ENCODE measurements at places on chromosomes 7 and 10.

GRCh38 chr7:151342102-151342646 lies 562 bp downstream of the NUB1 start:
- DNase-seq: no peak

DNA sequence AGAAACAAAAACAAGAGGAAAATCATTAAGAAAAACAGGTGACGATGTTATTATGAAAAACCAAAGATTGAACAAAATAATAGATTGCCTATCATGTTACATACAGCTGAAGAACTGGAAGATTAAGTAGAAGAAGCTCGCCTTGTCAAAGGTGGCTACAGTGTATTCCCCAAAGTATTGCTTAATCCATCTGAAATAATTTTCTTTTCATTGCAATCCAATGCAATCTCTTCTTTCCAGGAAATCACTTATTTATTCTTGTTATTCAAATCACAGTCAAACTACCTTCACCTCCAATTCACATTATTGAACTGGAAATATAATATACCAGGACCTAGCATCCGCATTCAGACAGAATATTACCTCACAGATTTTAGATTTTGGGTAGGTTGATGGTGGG lies 235.9 kb downstream of the AHR start:
- no peak for DNase-seq

- no peak for DNase-seq
Measured at GRCh38 chr10:4740471-4740870, 85.5 kb upstream of the AKR1E2 start.

- no peak for DNase-seq
Measured at GRCh38 chr7:132276234-132276630, 300.0 kb downstream of the PLXNA4 start.

- no peak for DNase-seq
Measured at GRCh38 chr7:34332006-34332405, 326.0 kb upstream of the NPSR1 start.

DNA sequence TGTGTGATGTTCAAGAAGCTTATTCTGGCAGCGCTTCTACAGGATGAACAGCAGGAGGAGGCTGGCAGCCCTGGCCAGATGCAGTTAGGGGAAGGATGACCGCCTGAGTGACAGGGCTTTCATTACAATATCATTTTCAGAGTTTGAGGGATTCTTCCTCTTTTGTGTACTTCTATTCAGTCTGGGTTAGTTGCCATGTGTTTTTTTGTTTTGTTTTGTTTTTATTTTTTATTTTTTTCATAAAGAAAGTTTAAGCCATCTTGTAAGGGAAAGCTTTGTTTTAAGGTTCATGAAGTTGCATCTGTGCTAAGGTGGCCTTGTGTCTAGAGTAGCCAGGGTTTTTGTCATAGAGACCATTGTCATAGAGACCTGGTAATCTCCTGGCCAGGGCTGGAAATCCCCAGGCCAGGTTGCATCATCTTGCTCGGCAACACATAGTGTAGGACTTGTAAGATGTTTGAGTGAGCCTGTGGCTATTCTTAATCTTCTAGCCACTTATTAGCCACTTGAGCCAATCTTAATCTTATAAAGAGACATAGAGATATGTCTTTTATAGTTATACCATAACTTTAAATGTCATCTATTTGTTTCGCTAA lies 230.5 kb upstream of the TMEM229A start:
- no peak for DNase-seq

GRCh38 chr10:102791754-102792395 lies 45.3 kb downstream of the CYP17A1 start:
- no peak for DNase-seq

GRCh38 chr7:111855842-111856227 lies 293.5 kb upstream of the IMMP2L start:
- no peak for DNase-seq

GRCh38 chr7:93178213-93178612 lies 30.0 kb upstream of the SAMD9L start:
- DNase-seq: no peak

- no peak for DNase-seq
Measured at GRCh38 chr7:118720632-118721031, 496.1 kb downstream of the ANKRD7 start.

GRCh38 chr7:17988141-17988540 lies 39.5 kb downstream of the PRPS1L1 start:
- DNase-seq: no peak

DNA sequence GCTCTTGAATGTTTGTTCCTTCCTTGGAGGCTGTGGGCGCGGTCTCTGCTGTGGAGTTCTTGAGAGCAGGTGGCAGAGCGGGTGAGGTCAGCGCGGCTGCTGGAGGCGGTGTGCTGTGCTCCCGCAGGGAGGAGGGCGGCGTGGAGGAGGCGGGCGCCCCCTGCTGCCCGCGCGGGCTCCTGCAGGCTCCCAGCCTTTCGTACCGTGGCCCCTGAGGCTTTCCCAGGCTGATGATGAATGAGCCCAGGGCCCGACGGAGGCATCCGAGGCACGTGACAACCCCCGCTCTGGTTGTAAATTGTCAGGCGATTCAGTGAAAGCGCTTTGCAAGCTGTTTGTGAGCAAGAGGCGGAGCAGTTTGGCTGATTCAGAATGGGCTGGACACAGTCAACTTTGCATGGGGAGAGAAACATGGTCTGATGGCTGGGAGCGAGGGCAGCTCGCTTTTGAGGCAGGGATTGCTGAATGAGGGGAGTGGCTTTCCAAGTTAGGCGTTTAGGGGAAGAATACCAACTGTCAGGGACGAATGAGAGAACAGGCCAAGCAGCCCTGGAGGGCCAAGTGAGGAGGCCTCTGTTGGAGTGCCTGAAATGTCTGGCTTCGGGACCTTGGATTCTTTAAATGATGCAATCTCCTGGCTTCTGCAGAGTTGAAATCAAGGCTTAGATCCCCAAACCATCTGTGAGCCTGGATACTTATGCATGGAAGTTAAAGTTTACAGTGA lies 46.6 kb downstream of the CDHR3 start:
- peak; percentile 41 for DNase-seq

GRCh38 chr7:92075455-92076158 lies 58.7 kb downstream of the CYP51A1 start:
- DNase-seq: no peak

GRCh38 chr7:66542049-66542448 lies 86.6 kb upstream of the KCTD7 start:
- no peak for DNase-seq

DNA sequence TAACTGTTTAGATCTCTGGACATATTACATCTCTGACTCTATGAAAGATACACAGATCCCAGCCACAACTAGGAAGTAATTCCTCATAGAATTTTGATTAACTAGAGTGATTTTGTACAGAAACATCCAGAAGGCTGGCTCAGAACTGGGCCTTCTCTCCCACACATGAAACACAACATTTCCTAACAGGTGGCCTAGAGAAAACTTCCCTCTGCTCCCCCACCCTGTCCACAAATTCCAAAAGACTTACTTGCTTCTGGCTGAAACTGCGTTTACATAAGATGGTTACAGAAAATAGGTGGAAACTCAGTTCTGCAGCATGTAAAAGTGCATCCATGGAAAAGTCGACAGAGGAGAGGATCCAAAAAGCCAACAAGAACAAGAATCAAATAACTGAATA lies 132.9 kb downstream of the FZD1 start:
- no peak for DNase-seq

- DNase-seq: no peak
Measured at GRCh38 chr10:86164960-86165630, 201.5 kb downstream of the GRID1 start.

- no peak for DNase-seq
Measured at GRCh38 chr7:111895049-111895448, 311.1 kb downstream of the DOCK4 start.

DNA sequence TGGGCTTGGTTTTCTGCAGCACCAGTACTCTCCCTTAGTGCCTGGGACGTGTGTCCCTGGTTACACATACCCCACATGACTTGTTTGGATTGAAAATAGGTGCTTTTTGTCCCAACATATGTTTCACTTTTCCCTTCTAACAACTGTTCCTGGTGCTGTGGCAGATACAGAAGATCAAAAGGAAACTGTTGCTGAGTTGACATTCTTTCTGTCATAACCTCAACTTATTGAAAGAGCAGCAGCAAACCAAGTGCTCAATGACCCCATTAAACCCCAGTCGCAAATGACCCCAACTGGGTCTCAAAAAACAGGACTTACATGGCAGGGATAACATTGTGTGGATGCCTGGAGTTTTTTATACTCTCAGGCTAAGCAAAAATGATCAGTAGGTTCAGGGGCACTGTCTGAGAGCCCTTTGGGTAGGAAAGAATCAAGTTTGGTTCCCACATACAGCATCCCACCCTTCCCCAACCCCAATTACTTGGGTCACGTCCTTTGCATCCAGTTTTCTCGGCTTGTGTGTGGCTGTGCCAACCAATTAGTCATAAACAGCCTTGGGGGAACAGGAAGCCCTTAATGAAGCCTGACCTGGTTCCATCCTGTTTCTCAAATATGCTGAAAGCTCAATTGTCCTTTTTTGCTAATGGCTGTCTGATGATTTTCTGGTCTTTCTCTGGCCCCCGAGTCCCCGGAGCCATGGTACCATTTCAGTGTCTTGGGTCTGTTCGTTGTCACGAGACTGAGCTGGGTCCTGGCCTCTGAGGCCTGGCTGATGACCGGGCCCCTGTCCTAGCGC lies 4.9 kb downstream of the HKDC1 start:
- DNase-seq: no peak

DNA sequence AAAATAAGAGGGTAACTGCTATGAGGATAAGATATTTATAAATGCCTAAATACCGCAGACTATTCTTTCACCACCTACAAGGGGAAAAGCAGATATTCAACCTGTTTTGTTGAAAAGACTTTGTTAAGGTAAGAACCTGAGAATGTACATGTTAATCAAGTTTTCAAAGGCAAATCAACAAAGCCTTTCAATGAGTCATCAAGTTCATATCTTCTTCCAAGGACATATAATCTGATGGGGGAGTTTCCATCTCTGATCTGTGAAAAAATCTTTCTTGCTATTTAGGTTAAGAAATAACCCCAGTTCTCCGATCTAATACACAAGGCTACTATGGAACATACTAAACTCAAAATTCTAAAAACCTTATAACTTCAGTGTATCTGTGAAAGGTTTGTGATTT lies 40.0 kb upstream of the ANLN start:
- no peak for DNase-seq

- no peak for DNase-seq
Measured at GRCh38 chr10:117955176-117955575, 91.6 kb downstream of the RAB11FIP2 start.

GRCh38 chr10:89652806-89653370 lies 7.8 kb upstream of the PANK1 start:
- no peak for DNase-seq

DNA sequence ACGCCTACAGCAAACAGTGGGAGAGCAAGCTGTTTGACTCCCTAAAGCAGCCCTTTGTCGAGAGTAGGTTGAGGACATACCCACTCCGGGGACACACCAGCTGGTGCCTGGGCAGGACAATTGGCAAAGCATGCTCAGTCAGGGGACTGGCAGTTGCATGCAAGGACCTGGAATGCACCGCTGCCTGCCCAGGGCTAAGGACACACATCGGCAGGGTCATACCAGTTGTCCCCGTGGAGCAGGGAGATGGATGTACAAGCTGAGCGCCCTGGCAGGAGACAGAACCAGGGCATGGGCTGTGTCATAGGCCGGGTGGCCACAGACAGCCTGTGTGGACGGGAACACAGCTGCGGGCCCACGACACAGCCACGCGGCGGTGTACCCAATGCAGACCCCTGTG lies 18.3 kb upstream of the ELN start:
- DNase-seq: no peak

- DNase-seq: no peak
Measured at GRCh38 chr10:106043863-106044262, 1120.6 kb downstream of the SORCS1 start.

- DNase-seq: no peak
Measured at GRCh38 chr7:25358926-25359325, 130.6 kb upstream of the NPVF start.

GRCh38 chr10:103665162-103665889 lies 171.8 kb downstream of the NEURL1 start:
- no peak for DNase-seq

GRCh38 chr7:130140551-130141160 lies 64.5 kb downstream of the TMEM209 start:
- no peak for DNase-seq
